ENCODE measurements at places on chromosomes 7 and 10. TPM values are rescaled to one million over a fixed set of nuclear protein-coding genes. Genes with fewer than 3 reads are reported as not detected.

DNA sequence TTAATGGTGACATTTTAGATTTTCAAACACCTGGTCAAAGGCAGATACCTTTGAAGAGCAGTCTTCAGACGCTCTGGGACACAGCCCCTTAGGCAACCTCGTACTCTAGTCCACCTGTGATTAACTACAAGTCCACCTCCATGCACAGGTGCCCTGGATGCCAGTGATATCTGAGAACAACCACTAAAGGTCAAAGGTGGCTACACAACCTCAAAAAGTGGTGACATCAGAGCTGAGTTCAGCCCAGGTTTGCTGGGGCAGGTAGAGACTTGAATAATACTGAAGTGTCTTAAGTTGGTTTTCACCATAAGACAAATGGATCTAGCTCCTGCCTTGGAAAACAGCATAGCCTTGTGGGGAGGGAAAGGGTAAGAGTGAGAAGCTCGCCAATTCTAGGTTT, 143.4 kb upstream of the ADO start:
- no peaks in the 10 kb centered on the region for H3K36me3 ChIP-seq
- DNase-seq = no peak
- no peaks in the 10 kb centered on the region for H3K4me1 ChIP-seq

DNA sequence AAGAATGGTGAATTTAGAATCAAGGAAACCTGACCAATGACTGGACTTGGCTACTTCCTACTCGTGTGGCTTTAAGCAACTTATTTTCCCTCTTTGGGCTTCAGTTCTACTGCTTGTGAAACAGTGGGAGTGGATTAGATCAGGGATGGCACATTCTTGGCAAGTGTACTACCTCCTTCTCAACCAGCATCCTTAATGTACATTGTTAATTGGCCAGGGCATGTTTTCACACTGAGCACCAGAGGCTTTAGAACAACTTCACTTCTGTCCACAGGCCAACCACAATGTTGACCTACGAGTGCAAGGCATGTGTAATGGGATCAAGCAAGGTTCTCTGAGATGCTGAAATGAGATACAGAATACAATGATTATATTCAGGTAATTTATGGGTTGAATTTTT, 315.3 kb downstream of the ADRA2A start:
- DNase-seq = no peak
- H3K4me3 ChIP-seq = no peak overlapping the region
- no peaks in the 10 kb centered on the region for H3K36me3 ChIP-seq
- no peak overlapping the region for H3K27ac ChIP-seq
- no peaks in the 10 kb centered on the region for H3K4me1 ChIP-seq

GRCh38 chr7:73974948-73975926, 52.7 kb upstream of the ELN start:
- no peaks in the 10 kb centered on the region for H3K27me3 ChIP-seq
- H3K36me3 ChIP-seq = no peaks in the 10 kb centered on the region
- H3K4me1 ChIP-seq = peaks cover 3% of the 10 kb centered on the region
- no peak overlapping the region for H3K27ac ChIP-seq

GRCh38 chr10:119316002-119316358, 108.6 kb downstream of the GRK5 start:
- no peak overlapping the region for H3K4me3 ChIP-seq
- no peaks in the 10 kb centered on the region for H3K36me3 ChIP-seq
- H3K27ac ChIP-seq = peak overlapping the region; percentile 6
- DNase-seq = no peak
- H3K27me3 ChIP-seq = no peaks in the 10 kb centered on the region

GRCh38 chr10:100020142-100020885, 10.6 kb upstream of the DNMBP start:
- no peak overlapping the region for H3K27ac ChIP-seq
- H3K4me1 ChIP-seq = no peaks in the 10 kb centered on the region
- no peaks in the 10 kb centered on the region for H3K36me3 ChIP-seq
- no peak for DNase-seq
- H3K4me3 ChIP-seq = no peak overlapping the region
- H3K27me3 ChIP-seq = no peaks in the 10 kb centered on the region

GRCh38 chr10:61902445-61903220, 1.1 kb downstream of the ARID5B start:
- H3K4me1 ChIP-seq = peaks cover 20% of the 10 kb centered on the region
- H3K4me3 ChIP-seq = peak overlapping the region; percentile 80
- peak overlapping the region; percentile 100 for H3K27ac ChIP-seq
- H3K27me3 ChIP-seq = no peaks in the 10 kb centered on the region

GRCh38 chr10:112166800-112167199, 16.8 kb downstream of the GPAM start:
- H3K4me1 ChIP-seq = no peaks in the 10 kb centered on the region
- H3K27ac ChIP-seq = peak overlapping the region; percentile 25
- H3K36me3 ChIP-seq = peaks cover 8% of the 10 kb centered on the region
- no peak for DNase-seq

DNA sequence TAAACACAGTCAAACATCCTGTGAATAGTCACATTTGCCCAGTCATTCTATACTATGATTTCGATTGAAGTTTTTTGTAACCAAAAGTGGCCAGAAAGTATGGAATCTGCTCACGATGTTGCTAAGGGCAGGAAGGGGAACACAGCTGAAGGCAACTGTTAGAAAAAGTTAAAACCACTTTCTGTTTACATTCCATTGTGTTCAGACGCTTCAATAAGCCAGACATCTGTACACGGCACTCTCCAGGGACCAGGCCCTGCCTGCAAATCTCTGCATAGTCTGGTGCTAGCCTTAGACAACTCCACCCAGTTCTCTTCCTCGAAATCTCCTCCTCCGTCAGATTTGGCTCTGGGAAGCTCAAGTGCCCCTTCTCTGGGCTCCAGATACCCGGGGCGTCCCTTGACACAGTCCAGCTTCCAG, 17.1 kb upstream of the TMEM120A start:
- H3K4me3 ChIP-seq = no peak overlapping the region
- H3K4me1 ChIP-seq = no peaks in the 10 kb centered on the region
- H3K27me3 ChIP-seq = no peaks in the 10 kb centered on the region
- H3K27ac ChIP-seq = no peak overlapping the region

DNA sequence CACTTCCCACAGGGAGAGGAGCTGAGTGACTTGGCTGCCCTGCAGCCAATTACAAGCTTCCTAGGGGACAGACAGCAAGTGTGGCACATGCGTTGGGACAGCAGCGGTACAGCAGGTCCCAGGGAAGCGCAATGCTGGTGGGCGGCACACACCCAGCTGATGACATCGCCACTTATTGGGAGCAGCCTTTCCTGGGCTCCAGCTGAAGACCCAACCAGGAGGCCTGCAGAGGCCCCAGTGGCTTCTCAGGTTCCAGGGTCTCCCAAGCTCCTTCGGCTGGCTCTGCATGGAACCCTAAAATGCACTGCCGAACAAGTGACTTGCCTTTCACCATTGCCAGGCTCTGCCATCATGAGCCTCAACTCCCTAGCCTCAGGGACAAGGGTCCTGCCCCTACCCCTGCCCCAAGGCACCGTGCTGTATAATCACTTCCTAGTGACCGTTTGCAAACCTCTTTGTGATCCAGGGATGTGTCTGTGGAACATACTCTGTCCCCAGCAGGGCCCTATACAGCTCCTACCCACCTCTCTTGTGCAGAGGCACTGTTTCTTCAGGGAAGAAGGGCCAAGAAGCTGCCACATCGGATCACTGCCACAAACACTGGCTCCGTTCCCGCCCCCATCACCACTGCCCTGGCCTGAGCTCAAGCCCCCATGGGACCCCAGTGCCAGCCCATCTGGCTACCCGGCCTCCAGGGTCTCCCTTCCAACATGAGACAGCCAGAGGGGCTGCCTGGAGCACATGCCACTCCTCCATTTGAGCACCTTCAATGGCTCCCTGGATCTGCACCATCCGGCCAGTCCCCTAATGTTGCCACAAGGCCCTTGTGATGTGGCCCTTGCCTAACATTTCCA, 19.3 kb upstream of the SLIT1 start:
- no peaks in the 10 kb centered on the region for H3K27me3 ChIP-seq
- DNase-seq = no peak
- no peaks in the 10 kb centered on the region for H3K4me1 ChIP-seq
- H3K27ac ChIP-seq = no peak overlapping the region

GRCh38 chr7:54874804-54875203, 115.8 kb upstream of the SEC61G start:
- peaks cover 9% of the 10 kb centered on the region for H3K4me1 ChIP-seq
- H3K27ac ChIP-seq = no peak overlapping the region
- no peak for DNase-seq
- H3K36me3 ChIP-seq = no peaks in the 10 kb centered on the region
- no peaks in the 10 kb centered on the region for H3K27me3 ChIP-seq

DNA sequence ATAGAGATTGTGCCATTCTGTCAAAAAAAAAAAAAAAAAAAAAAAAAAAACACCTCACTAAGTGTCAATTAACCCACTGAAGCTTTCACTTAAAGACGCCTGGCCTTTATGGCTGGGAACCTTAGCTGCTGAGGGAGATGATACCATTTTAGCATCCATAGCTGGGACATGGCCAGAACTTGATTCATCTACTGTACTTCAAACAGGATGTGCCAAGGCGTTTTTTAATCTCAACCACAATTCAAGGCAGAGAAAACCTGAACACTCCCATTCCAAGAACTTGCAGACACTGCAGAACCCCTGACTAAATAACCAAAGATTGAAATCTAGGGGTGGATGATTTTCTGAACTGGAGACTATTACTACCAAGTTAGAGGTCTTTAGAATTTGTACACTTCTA, 996.6 kb downstream of the SORCS1 start:
- DNase-seq = no peak
- H3K27ac ChIP-seq = no peak overlapping the region
- H3K36me3 ChIP-seq = no peaks in the 10 kb centered on the region
- H3K4me3 ChIP-seq = no peak overlapping the region

The SPDYE5 gene
- total RNA-seq = not detected

The FAM20C gene
- 13.4 TPM for total RNA-seq

The MYOZ1 gene
- total RNA-seq = 0.17 TPM

The FAM25G gene
- not detected for total RNA-seq

The LRIT1 gene
- total RNA-seq = not detected
